GM13976 (cell line): ENCODE measurements at places on chromosomes 3 and 15.

GRCh38 chr3:64290864-64291263 lies 65.6 kb upstream of the PRICKLE2 start:
- DNase-seq = no peak

DNA sequence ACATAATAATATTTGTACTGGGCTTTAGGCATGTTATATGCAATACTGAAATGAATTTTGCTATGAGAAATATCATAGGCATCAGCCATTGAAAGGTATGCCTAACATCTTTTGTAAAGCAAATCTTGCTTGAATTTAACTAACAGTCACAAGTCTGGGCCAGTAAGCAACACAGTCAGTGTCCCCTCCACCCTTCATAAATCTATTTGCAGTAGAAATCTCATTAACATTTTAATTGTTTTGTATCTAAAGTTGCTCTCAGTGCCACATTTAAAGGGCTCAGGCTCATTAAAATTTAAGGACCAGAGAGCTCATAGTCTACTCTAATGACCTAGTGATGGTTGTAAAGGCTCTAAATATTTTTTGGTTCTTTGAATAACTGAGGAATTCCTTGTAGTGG lies 167.2 kb upstream of the GOLIM4 start:
- DNase-seq = no peak

DNA sequence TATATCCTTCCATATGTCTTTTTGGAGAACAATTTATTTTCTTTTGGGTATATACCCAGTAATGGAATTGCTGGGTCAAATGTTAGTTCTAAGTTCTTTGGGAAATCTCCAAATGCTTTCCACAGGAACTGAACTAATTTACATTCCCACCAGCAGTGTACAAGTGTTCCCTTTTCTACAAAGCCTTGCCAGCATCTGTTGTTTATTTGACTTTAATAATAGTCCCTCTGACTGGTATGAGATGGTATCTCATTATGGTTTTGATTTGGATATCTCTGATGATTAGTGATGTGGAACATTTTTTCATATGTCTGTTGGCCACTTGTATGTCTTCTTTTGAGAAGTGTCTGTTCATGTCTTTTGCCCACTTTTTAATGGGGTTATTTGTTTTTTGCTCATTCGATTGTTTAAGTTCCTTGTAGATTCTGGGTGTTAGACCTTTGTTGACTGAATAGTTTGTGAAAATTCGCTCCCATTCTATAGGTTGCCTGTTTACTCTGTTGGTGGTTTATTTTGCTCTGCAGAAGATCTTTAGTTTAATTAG lies 48.4 kb downstream of the TMEM45A start:
- no peak for DNase-seq

GRCh38 chr15:73361337-73361736 lies 7.4 kb downstream of the HCN4 start:
- no peak for DNase-seq

DNA sequence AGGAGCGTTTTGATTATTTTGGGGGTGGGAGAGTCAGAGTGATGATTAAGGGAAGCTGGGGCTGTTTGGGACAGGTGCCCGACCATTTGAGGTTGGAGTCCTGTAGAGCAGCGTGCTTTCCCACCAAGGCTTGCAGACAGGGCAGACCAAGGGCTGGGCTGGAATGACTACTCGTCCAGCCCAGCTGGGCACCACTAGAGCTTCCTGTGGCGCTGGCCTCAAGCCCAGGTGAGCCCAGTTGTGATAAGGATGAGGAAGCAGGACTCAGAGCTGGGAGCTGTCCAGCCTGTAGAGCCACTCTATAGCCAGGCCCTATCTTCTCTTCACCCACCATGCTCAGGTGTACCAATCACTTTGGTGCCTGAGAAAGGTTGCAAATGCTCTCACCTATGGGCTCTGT lies 75.8 kb upstream of the ACAN start:
- DNase-seq = peak; percentile 2

DNA sequence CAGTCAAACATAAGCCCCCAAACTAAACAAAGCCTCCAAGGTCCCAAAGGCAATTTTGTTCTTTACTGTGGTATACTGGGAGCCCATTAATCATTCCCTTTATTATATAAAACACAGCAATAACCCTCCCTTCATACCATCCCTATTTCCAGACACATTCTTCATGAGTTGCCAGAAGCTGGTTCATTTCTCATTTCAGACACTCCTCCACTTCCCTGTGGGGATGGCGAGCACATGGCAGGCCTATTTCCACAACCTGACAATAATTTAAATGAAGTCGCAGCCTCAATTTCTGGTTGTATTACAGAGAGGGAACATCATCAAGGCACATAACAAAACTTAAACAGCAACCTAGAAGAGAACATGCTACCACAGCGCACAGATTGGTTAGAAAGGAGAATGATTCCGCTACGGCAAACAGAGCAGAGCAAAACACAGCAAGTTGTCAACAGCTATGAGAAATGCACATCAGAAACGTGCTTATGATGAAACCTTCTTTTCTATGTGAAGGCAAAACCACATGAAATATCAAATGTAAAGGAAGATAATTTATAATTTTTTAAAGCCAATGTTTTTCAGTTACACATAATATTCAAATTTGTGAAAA lies 63.3 kb upstream of the ARHGEF3 start:
- DNase-seq = no peak

- peak; percentile 62 for DNase-seq
Observed at GRCh38 chr15:90463381-90463780, 66.3 kb upstream of the CRTC3 start.

DNA sequence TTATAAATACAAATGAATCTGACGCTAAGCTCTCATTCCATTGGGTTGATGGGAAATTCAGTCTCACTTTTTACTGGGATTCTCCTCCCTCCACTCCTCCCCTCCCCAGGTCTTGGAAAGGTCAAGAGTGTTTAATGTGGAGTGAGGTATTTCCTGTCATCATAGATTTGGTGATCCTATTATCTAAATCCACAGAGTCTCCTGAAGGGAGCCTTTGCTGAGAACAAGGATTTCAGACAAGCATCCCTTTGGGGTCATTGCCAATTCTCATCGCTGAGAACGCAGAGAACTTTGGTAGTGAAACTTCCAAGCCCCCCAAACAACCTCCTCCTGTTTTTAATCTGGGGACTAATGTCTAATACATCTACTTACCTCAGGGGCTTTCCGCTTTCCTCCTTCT lies 297.9 kb downstream of the OTOL1 start:
- DNase-seq = no peak

DNA sequence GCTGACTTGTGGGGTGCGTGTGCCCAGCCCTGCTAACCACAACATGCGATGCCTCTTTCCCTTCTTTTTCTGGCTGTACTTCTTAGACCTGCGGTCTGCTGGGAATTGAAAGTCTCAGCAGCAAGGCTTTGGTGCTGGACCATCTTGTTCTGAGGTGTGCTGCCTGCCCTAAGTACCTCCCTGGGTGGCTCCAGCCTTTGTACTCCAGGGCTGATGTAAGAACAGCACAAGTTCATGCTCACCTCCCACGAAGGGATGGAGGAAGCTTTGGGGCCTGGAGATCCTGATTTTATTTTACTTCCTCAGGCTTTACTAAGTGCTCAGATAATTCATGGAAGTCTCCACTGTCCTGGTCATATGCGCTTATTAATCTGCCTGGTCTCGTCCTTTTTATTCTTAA lies 28.9 kb downstream of the FAM43A start:
- no peak for DNase-seq

GRCh38 chr3:114122027-114122709 lies 56.7 kb downstream of the DRD3 start:
- no peak for DNase-seq

DNA sequence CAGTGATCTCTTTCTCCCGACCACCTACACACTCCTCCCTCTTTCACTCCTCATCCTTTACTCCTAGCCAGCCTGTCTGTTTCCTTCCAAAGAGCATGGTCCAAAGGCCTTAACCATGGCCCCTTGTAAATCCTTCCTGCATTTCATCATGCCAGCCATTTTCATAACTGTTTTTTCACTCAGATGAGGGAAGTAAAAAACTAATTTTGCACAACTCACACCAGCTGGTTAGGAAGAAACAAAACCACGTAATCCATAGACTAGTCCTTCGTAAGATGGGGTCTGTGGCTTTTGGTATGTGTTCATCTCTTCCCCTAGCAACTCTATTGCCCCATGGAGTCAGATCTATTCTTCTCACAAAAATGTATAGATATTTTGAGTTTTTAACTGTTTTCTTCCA lies 187.8 kb downstream of the SHOX2 start:
- no peak for DNase-seq

DNA sequence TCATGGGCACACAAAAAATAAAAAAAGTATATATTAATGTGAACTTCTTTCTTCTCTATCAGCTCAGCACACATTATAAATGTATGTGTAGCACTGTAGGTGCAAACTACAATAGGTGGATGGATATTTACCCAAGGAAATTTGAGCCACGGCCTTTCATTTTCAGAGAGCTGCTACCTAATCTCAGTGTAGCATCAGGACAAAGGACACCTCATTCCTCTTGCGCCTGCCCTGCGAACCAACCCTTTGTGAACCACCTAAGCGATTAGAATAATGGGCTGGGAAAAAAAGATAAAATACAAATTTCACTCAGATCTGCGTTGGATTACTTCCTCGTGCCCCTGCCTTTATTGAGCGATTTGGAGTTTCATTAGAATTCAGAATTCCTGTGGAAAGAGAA lies 263.2 kb downstream of the NR2F2 start:
- no peak for DNase-seq

GRCh38 chr15:100295939-100296565 lies 45.7 kb downstream of the ADAMTS17 start:
- no peak for DNase-seq

DNA sequence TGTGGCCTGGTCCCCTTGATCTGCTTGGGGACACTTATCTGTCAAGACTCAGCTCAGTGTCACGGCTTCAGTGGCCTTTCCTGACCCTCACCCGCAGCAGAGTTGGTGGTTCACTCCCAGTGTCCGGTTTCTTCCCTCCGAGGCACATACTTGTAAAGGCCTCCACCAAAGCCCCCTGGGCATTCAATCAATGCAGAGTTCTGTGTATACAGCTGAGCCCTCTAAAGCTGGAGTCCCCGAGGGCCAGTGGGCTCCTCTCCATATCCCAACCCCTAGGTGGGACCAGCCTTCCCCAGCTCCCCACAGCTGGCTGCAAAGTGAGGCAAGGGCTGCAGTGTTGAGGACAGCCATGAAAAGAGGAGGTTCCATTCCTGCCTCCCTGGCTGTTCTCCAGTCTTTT lies 70.9 kb upstream of the RGMA start:
- DNase-seq = no peak

GRCh38 chr15:35142578-35142977 lies 57.5 kb upstream of the NANOGP8 start:
- DNase-seq = no peak

- DNase-seq = no peak
Observed at GRCh38 chr15:101570241-101570640, 80.7 kb upstream of the PCSK6 start.

GRCh38 chr3:50430191-50430590 lies 70.9 kb upstream of the TMEM115 start:
- no peak for DNase-seq

- no peak for DNase-seq
Observed at GRCh38 chr3:157639756-157640426, 136.7 kb upstream of the VEPH1 start.

DNA sequence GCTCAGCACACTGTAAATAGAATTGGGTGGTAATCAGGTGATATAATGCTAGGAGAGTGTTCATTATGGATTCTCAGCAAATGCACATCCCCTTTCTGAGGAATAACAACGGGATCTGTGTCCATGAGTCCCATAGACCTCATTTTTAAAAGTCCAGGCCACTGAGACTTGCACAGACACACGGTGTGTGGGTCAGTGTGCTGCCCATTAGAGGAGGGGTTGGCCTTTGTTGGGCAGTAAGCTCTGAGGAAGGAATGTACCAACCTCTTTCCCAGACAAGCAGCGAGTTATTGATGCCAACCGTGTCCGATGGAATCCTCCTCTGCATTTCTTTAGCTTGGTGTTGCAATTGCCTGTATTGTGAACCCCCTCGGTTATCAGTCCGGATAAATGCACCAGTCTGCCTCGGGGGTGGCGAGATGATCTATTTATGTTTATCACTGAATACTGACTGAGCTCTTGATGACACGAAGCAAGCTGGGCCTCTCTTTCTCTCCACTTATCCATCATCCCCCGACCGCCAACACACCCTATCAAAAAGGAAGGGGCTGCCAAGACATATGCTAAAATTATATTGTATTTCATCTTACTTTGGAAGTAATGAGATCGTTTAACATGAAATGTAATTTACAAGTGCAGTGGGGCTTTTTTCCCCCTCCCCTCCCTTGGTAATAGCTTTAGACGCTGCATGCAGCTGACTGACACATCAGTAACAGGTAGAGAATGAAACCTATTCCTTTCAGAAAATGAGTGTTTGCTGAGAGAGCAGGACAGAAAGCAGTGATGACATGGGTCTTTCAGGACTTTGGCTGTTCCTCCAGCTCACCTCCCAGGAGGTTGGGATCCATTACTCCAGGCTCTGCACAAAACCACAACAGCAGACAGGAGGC lies 126.6 kb upstream of the ST8SIA2 start:
- no peak for DNase-seq

GRCh38 chr3:156341332-156341731 lies 213.6 kb downstream of the SSR3 start:
- no peak for DNase-seq

DNA sequence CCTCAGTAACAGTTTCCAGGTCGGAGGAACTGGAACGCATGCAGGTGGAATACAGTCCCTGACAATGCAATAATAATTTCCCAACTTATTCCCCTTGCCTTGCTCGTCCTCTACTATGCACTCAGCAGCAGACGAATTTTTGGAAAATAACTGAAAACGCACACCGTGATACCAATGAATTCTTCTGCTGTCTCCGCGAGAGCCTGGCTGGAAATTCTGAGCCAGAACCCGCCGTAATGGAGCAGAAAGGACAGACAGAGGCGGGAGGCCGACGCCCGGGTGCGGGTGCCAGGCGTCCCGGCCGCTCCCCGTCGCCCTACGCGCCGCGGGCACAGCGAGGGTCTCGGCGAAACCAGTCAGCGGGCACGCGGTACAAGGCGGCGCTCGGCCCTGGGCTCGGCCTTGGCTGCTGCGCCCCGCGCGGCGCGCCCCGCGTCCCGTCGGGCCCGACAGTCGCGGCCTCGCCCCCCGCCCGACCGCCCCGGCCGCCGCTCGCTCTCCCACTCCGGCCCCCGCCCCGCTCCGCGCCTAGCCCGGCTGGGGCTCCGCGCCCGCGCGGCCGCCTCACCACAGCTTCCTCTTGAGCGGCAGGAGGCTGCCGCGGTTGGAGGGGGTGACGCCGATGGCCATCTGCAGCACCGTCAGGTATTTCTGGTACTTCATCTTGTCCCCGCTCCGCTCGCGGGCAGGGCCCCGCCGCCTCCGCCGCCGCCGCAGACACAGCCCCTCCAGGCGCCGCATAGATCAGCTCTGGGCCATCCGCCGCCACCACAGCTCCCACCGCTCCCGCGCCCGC lies 114.5 kb upstream of the GOLGA8J start:
- DNase-seq = no peak

- DNase-seq = no peak
Observed at GRCh38 chr3:64267721-64268604, 42.7 kb upstream of the PRICKLE2 start.

- DNase-seq = no peak
Observed at GRCh38 chr3:99957151-99957796, 139.6 kb downstream of the CMSS1 start.
